T-helper 2 cell treated with Interferon-gamma antibody and Interleukin-4, amounts not matched to agents 5 μg/mL and 100 μg/mL, for 36 hours (primary cell): ENCODE measurements at places on chromosomes 13 and 19.

GRCh38 chr13:32752997-32753606 lies 166.8 kb downstream of the PDS5B start:
- no peak for DNase-seq

DNA sequence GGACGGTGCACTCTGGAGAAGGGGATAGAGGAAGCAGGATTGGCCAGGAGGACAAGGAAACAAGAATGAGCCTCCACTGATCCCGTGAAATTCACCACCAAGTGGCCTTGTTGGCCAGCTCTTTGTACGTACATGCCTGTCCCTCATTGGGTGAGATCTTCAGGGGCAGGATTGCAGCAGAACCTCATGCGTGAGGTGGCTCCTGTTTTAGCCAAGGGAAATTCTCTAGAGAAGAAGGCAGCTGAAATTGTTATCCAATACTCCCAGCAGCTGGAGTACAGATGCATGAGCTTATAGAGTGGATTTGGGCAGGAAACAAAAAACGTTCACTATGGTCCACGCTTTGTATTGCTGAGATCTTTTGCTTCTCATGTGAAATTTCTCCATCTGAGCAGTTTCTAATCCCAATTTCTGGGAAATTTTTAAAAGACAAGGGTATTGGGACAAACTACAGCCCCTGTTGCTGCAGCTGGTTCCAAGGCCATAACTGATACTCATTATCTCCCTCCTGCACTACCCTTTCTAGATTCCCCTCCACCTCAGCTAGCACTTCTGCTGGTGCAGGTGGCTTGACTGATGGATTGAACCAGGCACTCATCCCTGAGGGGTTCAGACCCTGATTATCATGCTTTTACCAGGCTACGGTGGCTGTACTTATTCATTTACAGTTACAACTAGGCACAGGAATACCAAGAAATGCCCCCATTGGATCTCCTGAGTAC lies 3.9 kb upstream of the RNF6 start:
- no peak for DNase-seq

DNA sequence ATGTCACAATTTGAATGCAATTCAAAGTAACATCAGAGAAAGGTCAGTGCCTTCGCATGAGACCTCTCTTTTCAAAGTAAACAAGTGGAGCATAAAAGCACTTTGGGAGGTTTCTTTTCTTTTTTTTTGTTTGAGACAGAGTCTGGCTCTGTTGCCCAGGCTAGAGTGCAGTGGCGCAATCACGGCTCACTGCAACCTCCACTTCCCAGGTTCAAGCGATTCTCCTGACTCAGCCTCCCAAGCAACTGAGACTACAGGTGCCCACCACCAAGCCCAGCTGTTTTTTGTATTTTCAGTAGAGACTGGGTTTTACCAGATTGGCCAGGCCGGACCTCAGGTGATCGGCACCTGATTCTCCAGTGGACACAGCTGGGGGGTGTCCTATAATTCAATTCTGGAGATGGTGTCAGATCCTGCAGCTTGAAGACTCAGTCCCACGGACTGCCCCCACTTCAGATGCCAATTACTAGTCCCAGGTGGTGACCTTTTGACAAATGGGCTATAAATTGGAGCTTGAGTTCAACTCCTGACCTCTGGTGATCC lies 57.6 kb downstream of the RGCC start:
- no peak for DNase-seq

DNA sequence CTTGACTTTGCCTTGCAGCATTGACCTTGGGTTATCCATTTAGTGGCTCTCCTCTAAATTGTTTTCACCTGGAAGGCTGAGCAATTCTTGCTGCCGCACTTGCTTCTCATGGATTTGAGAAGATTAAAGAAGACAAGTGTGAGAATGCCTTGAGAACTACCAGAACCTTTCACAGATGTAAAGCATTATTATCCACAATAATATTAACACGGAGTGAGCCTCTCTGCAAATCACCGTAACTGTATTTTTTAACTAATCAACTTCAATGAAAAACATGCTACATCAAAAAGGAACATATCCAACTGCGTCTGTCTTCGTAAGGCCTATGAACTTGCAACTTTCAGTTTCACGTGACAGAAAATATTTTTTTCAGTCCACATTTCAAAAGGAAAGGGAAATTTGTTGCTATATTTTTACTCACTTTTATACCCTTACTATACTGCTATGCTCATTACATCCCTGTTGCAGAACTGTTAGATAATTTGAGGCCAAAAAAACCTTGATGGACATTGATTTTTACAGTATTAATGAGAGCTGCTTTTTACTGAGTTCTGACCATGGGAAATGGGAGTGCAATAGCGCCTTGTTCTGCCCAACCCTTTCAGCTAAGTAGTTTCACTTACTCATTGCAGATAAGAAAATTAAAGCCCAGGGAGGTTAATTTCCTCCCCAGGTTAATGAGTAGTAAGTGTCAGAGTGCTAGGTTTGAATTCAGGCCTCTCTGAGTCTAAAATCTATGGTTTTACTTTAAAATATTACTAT lies 93.8 kb upstream of the RAP2A start:
- no peak for DNase-seq

DNA sequence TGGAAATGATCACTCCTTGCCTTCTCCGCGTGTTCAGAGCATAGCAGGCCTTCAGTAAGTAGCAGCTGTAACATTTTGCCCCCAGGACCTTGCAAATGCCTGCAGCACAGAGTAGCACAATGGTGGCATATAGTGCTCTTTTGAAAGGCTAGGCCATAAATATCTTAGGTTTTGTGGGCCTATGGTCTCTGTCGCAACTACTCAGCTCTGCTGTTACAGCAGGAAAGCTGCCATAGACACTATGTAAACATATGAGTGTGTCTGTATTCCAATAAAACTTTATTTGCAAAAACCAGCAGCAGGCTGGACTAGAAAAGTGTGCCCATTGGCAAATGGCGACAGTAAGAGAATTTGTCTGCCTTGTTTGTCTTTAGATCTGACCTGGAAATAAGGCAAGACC lies 9.4 kb downstream of the ITPKC start:
- no peak for DNase-seq

DNA sequence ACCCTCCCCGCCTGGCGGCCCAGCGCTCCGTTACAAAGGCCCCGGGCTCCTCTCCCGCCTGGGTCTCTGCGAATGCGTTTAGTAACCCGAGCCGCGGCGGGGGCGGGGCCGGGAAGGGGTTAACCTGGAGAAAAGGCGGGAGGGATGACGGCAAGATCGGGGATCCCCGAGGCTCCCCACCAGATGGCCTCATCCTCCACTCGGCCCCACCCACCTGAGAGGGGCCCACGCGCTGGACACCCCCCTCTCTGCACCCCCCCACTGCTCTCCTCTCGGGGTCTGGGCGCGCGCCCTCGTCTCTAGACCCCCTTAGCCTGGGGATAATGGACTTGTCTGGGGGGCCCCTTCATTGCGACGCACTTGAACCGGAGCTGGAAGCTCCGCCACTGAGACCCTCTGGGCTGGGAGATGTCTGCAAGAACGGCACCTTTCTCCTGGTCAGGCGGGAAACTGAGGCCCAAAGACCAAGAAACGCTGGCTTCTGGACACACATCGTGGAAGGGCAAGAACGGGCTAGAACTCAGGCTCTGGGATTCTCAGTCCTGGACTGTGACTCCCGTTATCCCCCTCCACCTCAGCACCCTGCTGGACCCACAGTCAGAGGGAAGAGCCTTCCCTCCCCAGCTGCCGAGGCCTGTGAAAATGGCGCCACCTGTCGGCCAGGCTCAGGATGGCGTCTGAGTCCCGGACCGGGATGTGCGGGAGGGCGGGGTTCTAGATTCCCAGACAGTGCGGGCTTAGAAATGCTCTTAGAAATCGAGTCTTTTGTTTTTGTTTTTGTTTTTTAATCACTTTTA lies 2.9 kb upstream of the LTBP4 start:
- peak; percentile 77 for DNase-seq

GRCh38 chr13:114010401-114011101 lies 36.7 kb upstream of the C13orf46 start:
- DNase-seq, result no peak

GRCh38 chr13:19156013-19156825 lies 25.4 kb downstream of the TUBA3C start:
- no peak for DNase-seq

- no peak for DNase-seq
Measured at GRCh38 chr13:98068521-98068920, 74.4 kb upstream of the FARP1 start.

DNA sequence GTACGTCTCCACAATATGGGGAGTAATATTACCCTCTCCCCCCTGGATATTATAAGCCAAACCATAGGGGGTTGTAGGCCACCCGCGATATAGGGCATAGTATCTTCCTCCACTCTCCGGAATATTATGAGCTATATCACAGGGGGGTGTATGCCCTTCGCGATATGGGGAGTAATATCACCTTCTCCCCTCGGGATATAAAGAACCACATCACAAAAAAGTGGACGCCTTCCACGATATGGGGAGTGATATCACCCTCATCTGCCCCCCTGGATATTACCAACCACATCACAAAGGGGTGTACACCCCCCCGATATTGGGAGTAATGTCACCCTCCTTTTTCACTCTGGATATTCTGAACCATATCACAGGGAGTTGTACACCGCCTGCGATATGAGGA lies 65.5 kb upstream of the CEACAM21 start:
- no peak for DNase-seq

DNA sequence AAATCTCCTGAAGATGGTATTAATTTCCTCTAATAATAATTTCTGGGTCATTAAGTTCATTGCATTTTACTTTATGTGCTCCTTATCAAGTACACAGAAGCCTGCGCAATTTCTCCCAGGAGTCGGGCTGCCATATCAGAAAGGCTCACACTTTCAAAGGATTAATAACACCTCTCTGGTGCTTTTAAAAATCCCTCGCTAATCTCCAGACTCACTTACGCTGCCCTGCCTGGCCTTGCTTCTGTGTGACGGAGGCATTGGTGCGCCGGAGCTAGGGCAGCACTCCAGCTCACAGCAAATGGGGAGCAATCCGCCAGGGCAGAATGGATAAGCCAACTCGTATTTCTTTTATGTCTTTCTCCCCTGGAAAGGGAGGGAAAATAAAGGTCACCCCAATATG lies 300.8 kb downstream of the EFNB2 start:
- no peak for DNase-seq

DNA sequence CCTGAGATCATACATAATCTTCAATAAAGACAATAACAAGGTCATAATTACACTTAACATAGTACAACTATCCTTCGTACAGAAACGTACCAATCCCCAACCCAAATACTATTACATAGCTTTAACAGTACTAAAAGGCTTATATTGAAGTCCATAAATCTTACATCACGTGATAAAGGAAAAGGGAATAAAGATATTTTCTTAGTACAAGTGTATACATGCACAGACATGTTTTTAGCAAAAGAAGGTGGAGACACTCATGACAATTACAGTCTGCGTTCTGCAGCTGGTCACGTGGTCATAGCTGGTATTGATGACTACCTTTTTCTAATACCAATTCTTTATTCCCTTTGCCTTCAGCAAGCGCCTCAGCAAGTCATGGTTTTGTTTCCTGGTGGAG lies 464.5 kb upstream of the SLITRK5 start:
- DNase-seq, result no peak

- no peak for DNase-seq
Measured at GRCh38 chr13:97082461-97083207, 88.4 kb upstream of the OXGR1 start.
